Effector memory CD4-positive, alpha-beta T cell (primary cell): ENCODE measurements at places on chromosomes 5 and 9.

GRCh38 chr9:6961845-6962522 is 204.2 kb downstream of the KDM4C start:
- no peak for DNase-seq

DNA sequence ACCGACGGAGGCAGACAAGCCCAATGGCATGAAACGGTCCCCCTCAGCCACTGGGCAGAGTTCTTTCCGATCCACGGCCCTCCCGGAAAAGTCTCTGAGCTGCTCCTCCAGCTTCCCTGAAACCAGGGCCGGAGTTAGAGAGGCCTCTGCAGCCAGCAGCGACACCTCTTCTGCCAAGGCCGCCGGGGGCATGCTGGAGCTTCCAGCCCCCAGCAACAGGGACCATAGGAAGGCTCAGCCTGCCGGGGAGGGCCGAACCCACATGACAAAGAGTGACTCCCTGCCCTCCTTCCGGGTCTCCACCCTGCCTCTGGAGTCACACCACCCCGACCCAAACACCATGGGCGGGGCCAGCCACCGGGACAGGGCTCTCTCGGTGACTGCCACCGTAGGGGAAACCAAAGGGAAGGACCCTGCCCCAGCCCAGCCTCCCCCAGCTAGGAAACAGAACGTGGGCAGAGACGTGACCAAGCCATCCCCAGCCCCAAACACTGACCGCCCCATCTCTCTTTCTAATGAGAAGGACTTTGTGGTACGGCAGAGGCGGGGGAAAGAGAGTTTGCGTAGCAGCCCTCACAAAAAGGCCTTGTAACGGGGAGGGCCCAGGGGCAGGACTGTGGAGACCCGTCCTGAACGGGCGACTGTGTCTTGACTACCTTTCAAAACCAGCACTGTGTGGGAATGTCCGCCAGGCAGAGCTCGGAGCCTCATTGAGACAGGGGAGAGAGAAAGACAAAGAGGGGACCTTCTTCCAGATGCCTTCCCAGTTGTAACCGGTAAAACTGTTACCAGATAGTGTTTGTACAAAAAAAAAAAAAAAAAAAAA is 29.9 kb downstream of the CD180 start:
- peak; percentile 64 for DNase-seq

DNA sequence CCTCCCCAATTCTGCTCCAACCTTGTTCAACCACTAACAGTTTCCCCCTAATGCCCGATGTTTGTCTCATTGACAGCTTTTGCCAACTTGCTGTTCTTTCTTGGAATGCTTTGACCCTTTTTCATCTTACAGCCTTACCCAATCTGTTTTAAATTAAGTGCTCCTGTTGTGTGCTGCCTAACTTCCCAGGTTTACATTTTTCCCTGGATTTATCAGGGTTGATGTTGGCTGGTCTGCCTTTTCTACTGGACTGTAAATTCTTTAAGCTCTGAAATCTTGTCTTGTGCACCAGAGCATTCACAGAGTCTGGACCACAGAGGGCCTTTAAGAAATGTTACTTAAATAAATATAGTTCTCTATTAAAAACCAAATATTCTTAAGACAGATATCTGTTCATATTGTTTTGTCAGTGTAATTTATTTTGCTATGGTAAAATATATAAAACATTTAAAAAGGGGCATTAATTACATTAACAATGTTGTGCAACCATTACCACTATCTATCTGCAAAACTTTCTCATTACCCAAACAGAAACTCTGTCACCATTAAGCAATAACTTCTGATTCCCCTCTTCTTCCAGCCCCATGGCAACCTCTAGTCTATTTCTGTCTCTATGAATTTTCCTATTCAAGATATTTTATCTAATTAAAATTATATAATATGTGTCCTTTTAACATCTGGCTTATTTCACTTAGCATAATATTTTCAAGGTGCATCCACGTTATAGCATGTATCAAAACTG is 73.0 kb downstream of the OSTF1 start:
- no peak for DNase-seq

DNA sequence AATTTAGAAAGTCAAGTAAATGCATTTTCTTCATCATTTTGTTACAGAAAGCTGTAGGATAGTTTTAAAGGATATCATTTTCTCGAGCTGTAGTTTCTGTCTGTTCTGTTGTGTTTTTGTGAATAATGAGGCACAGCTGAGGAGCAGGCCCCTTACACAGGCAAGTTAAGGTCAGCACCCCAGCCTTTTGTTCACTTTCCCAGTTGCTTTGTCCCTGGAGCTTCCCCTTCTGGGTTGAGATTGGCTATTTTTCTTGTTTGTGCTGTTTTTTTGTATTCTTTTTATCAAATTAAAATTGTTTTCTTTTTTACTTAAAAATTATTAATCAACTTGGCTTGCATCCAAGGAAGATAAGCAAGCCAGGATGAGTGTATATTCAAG is 213.8 kb upstream of the ACTBL2 start:
- DNase-seq = no peak

- DNase-seq = no peak
Measured at GRCh38 chr9:29514862-29515261, 1941.6 kb upstream of the C9orf72 start.

- DNase-seq = no peak
Measured at GRCh38 chr9:81035171-81035570, 654.2 kb downstream of the TLE1 start.

DNA sequence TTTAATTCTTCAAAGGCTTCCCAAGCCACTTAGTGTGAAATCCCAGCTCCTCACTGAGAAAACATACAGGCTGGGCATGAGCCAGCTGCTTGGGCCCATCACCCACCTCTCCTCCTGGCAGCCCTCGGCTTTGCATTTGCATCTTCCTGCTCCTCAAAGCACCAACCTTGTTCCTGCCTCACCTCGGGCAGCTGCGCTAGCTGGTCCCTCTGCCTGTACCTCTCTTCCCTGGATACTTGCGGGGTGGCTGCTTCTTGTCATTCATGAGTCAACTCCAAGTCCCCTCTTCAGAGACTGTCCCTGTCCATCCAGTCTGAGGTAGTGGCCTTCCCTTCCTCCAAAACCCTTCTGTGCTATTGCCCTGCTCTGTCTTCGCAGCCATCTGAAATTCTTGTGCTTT is 116.1 kb upstream of the CXCL14 start:
- no peak for DNase-seq

GRCh38 chr5:134524272-134524825 is 1.1 kb upstream of the JADE2 start:
- peak; percentile 38 for DNase-seq

- no peak for DNase-seq
Measured at GRCh38 chr5:92041911-92042660, 659.0 kb upstream of the ARRDC3 start.

DNA sequence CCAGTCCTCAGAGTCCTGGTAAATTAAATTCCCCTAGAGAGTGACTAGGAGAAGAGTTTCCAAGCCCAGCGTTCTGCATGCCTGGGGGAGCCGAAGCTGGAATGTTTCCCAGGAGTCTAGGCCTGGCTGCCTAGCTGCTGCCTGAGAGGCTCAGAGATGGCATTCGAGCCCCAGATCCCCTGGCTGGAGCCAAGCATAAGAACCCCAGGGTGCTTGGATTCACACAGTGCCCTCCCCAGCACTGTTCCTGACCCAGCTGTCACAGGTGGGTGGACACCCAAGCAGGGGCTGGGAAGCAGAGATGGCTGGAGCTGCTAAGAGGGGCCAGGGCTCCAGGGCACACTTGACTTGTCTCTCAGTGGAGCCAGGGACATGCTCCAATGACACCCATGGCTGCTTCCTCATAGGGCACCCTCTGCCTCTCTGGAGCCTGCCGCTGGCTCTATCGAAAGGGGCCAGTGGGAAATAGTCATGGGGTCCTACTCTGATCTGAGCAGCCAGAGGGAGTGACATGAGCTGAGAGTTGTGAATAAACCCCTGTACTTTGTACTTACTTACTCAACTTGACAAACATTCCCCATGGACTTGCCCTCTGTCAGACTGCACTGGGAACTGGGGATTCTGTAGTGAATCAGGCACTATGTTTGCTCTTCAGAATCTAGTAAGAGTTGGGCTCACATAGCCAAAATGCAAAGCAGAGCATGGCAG is 62.6 kb upstream of the XPA start:
- no peak for DNase-seq

GRCh38 chr9:116467740-116468351 is 219.3 kb upstream of the TRIM32 start:
- DNase-seq = no peak

GRCh38 chr9:84304166-84304565 is 36.4 kb downstream of the SLC28A3 start:
- DNase-seq = no peak

- DNase-seq = no peak
Measured at GRCh38 chr5:126446498-126447224, 23.5 kb downstream of the GRAMD2B start.

- no peak for DNase-seq
Measured at GRCh38 chr9:84945878-84946538, 276.5 kb downstream of the NTRK2 start.
